ENCODE measurements at places on chromosomes 4 and X. TPM values are rescaled to one million over a fixed set of nuclear protein-coding genes. Genes with fewer than 3 reads are reported as not detected.
A peak's percentile ranks its signal among the peaks of the same experiment; 100 is the strongest.

- no peak for DNase-seq
Measured at GRCh38 chr4:150710770-150711375, 128.9 kb downstream of the MAB21L2 start.

DNA sequence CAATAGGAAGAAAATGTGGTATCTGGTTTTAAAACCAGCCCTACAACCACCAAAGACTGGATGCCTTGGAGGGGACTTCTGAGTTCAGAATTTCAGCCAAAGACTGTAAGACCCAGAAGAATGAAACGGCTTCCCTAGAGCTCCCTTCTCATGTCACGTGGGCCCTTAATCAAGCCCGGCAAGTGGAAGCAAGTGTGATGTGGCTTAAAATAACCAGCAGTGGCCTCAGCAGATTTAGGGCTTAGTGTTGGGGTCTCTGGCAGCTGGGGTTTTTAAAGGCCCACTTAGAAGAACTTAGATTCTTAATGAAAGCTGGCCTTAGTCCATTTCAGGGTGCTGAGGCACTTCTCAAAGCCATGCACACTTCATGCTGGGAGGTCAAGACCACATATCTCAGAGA, 111.2 kb upstream of the TBC1D9 start:
- no peak for DNase-seq

- DNase-seq = no peak
Measured at GRCh38 chrX:121258545-121258944, 211.1 kb downstream of the GLUD2 start.

DNA sequence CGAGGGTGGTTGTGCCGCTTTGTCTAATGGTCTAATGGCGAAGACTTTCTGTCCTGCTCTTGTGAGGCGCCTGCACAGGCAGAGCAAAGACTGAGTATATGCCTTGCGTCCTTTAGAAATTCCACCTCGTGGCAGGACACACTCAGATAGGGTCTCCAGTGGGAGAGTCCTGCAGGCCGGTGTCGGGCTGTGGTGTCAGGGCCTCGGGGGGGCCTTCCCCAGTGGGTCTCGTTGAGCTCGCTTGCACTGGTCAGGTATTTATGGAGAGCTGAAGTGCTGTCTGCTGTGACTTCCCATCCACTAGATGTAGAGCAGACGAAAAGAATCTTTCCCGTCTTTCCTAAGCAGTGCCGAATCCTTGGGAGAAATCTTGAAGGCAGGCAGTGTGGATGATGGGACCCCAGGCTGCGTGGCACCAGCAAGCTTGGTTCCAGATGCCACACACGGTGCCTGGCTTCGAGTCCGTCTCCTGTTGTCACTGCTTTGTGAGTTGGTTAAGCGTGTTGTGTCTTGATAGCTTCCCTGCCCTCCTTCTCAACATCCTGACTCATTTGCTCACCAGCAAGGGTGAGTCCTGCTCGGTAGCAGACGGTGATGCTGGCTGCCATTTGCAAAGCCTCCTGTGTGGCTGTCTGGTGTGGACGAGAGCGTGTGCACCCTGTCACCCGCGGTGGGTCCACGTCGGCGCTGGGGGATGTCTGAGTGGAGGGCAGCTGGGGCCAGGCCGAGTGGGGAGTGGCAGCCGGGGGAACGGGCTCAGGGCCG, 20.5 kb downstream of the MAEA start:
- no peak for DNase-seq

- no peak for DNase-seq
Measured at GRCh38 chr4:68724922-68725321, 54.5 kb upstream of the UGT2B15 start.

- DNase-seq = no peak
Measured at GRCh38 chr4:142901166-142901662, 55.1 kb upstream of the INPP4B start.

GRCh38 chr4:10354225-10354624, 103.0 kb downstream of the ZNF518B start:
- no peak for DNase-seq

DNA sequence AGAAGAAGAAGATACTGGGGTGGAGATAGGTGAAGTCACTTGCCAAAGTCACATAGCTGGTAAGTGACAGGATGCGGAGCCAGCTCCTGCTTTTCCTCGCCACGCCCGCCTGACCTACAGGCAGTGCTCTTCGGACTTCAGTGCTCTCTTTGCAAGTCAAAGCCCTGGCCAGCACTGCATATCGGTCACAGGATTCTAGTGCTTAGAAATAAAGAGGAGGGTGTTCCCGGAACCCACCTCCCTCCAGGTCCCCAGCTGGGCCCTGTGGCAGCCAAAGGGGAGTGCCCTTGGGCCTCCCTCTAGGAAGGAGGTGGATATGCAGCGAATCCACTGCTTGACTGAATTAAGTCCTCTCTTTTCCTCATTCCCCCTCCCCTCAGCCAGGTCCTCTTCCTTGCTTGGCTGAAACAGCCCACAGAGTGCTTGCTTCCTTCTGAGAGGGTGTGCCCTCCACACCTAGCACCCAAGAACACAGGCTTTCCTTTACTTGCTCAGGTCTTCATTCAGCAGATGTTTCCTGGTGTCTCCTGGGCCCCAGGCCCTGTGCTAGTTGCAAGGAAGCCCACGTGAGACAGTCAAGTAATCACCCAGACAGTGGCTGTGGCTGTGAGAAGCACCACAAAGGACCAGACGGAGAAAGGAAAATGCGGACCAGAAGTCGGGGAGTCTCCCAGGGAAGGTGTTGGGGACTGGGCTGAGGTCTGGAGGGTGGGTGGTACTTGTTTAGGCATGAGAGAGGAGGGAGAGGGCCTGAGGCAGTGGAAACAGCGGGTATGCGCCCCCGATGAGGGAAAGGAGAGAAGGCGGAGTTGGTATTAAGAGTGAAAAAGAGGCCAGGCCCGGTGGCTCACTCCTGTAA, 14.0 kb upstream of the HMGB3 start:
- DNase-seq = no peak

- no peak for DNase-seq
Measured at GRCh38 chr4:186727977-186728519, 4.4 kb upstream of the FAT1 start.

DNA sequence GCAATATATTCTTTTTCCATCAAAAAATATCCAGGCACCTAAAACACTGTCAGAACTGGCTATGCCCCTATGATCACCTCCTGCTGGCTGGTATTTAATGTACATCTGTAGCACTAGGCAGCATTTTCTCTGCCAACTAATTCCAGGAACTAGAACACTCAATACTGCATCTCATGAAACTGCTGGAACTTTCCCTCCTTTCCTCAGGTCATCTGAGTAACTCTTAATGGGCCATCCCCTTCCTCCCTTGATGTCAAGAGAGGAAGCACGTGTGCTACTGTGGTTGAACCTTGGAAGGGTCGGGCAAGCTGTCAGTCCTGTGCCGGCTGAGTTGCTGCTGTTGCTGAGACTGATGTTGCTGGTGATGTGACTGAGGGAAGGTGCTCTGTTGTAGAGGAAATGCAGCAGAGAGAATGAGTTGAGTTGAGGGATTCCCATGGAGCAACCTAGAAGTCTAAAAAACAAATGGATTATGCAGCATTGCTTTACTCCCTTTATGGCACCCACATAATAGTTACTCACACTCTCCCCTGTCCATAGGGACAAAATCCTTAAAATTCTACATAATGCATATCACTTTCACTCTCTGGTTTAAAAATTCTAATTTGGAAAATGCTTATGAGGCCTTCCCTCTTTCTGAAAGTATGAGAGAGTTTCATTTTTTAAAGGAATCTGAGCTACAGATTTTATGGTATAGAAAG, 39.5 kb downstream of the TMEM165 start:
- no peak for DNase-seq

- no peak for DNase-seq
Measured at GRCh38 chrX:49925176-49925575, 2.8 kb downstream of the CLCN5 start.

GRCh38 chr4:152408514-152409327, 127.2 kb downstream of the FBXW7 start:
- no peak for DNase-seq

DNA sequence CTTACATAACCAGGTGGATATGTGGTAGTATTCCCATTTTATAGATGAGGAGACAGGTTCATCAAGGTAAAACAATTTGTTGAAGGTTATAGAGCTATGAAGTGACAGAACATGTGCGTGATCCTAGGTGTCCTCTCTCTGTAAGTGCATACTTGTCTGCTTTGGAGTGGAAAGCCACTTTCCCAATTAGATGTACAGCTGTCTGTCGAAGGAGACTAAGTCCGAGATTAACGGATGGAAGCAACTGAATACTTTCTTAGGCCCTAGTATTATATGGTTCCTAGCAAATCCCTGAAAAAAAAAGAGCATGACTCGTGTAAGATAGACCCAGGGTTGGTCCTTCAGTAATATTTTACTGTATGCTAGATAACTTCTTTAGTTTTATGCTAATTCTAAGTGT, 19.7 kb downstream of the TMEM131L start:
- no peak for DNase-seq

- DNase-seq = no peak
Measured at GRCh38 chr4:3293401-3294391, 875 bp downstream of the RGS12 start.

GRCh38 chr4:166777760-166778159, 456.5 kb downstream of the SPOCK3 start:
- no peak for DNase-seq

DNA sequence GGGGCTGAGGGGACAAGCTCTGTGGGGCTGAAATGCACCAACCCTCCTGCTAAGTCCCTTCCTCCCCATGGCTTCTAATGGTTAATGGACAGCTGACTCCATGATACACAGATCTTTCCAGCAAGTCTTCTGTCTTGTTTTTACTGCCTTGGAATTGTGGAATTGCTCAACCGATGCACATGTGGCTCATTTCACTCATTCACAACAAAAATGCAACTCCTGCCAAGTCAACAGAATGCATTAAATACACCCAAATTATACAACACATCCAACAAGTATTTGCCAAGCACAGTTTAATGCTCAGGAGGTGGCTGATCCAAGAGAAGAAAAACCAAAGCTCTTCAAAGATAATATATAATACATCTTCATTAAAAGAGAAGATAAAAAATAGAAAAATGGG, 61.9 kb upstream of the PAGE4 start:
- DNase-seq = peak; percentile 5

GRCh38 chr4:545612-546011, 30.5 kb downstream of the TMEM271 start:
- DNase-seq = no peak

RAI2 gene
- polyA plus RNA-seq = 9.7 TPM

ADGRG4 gene
- polyA plus RNA-seq = not detected

TEX13D gene
- polyA plus RNA-seq = not detected

CCKAR gene
- polyA plus RNA-seq = not detected

RAB9B gene
- 22.6 TPM for polyA plus RNA-seq

AMBN gene
- polyA plus RNA-seq = not detected

SAP30 gene
- 10.9 TPM for polyA plus RNA-seq
